ENCODE measurements at places on chromosomes 16 and 17.
A peak's percentile ranks its signal among the peaks of the same experiment; 100 is the strongest.

- no peak for DNase-seq
Observed at GRCh38 chr16:4005731-4006130, 110.5 kb downstream of the ADCY9 start.

- no peak for DNase-seq
Observed at GRCh38 chr16:11448796-11449416, 103.6 kb downstream of the RMI2 start.

- peak; percentile 40 for DNase-seq
Observed at GRCh38 chr16:57092786-57093411, 516 bp downstream of the CPNE2 start.

DNA sequence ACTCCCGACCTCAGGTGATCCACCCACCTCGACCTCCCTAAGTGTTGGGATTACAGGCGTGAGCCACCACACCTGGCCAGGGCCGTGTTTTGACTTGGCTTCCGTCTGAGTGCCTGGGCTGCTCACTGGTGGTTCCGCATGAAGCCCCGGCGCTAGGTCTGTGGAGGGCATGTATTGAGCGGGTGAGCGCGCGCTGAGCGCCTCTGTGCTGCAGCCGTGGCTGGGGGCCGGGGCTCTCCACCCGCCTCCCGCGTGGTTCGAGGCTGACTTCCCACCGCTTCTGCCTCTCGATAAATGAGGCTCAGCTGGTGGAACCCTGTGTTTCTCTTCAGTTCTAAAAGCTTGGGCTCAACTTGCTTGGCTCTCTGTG is 38.9 kb upstream of the ATP2A3 start:
- no peak for DNase-seq

- DNase-seq: no peak
Observed at GRCh38 chr16:64475627-64476351, 646.1 kb downstream of the CDH11 start.

DNA sequence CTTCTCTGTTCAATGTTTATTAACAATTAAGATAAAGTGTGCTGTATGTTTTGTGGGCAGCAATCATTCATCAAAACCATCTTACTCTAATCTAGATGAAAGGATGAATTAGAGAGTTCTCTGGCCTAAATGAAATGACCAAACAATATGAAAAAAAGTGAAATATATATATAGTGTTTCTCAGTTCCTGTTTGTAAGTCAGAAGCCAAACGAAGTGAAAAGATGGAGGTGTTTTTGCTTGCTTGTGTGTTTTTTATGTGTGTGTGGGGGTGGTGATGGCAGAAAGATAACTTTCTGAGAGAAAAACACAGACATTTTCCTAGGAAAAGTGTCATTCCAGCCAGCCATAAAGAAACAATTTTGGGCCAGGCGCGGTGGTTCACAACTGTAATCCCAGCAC is 138.6 kb downstream of the CDH8 start:
- no peak for DNase-seq

DNA sequence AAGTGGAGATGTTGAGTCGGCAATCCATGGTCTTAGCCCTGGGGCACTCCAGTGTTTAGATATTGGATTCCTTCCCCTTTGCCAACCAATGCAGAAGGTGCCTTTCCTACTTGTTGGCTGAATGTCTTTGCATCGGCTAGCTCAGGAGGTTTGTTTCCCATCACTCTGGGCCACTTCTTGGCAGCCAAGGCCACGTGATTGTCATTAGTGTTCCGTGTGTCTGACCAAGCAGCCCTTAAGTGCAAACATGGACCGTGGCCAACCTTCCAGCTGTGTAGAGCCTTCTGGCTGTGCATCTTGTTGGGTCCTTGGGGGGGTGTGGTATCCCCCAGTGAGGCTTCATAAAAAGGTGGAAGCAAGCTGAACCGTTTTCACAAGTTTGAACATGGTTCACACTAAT is 66.0 kb downstream of the GNAO1 start:
- peak; percentile 22 for DNase-seq

DNA sequence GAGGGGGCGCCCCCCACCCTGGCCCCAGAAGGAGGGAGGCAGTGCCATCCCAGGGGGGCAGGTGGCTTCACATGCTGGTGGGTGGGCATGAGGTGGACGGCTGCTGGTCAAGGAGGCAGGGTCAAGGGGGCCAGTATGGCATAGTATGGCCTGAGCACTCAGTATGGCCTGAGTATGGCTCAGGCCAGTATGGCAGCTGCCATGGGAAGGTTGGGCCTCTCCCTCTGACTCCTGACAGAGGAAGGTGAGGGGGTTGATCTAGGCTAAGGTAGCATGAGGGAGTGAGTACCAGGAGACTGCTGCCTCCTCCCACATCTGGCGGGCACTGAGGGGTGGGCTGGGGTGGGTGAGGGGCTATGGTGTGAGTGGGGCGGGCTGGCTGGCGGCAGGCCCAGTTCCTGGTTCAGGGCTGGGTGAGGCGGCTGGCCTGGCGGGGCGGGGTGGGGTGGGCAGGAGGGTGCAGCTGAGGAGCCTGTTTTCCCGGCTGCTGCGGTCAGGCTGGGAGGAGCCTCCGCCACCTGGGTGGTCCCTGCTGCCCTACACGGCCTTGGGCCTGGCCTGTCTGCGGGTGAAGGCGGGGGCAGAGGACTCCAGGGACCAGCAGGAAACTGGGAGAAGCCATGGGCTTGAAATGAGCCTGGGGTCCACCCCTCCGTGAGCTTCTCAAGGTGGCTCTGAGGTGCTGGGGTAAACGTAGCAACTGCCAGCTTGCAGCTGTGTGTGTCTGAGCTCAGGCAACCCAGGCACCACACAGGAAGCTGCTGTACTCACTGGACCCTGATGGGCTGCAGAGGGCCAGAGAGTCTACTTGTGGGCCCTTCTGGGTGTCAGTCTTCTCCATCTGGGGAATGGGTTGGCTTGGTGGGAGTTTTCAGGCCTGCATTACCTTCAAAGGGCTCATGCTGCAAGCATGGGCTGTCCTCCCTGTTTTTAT is 57.0 kb downstream of the RAI1 start:
- no peak for DNase-seq

DNA sequence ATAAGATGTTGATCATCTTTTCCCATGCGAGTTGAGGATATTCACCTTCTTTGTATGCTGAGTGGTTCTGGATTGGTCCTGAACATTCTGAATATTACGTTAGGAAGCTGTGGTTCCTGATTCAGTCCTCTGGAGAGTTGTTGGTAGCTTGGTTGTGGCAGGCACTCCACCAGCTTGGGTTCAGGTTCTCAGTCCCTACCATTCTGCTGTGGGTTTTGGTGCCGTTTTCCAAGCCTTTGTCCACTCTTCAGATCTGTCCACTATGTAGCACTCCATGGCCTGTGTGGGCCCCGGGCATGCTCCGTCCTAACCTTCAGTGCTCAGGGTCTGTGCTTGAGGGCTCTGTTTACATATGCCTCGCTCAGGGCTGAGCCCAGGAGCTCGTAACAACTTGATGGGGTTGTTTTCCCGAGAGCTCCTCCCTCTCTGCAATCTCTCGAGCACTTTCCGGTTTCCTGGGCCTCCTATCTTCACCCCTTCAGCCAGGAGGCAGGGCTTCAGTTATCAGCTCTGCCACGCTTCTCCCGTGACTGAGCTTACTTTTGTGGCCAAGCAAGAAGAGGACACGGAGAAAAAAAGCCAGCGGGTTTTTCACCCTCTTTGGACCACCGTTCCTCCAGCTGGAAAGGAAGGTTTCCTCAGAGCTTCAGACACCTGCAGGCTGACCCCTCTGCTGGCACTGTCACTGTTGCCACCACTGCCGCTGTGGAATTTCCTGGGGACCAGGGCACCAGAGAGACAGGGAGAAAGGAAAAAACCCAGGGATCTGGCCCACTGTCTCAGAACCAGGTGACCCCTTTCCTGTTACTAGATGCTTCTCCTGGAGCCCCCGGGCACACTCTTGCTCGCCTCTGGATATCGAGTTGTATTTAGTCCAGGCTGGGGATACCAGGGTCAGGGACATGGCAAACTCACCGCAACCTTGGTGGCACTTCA is 19.6 kb downstream of the KIAA0513 start:
- DNase-seq: no peak

DNA sequence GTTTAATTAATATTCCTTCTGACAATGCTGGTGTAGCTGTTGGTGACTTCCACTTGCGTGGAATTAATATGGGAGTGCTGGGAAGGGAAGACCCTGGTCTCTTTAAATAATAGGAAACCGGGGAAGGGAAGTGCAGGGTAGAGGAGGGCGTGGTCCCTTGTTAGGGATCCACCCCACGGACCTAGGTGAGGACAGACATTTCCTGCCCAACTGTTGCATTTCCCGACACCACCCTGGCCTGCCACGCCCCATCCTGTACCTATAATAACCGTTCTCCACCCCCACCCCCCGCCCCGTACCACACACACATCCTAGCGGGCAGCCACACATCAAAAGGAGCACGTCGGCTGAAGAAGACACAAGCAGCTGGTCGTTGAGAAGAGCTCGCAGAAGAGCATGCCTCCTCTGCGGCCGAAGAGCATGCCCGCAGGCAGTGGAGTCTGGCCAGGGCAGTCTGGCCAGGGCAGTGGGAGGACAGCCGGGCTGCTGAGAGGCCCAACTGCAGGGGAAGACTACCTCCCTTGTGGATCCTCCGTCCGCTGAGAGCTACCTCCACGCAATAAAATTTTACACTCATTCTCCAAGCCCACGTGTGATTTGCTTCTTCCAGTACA is 36.8 kb upstream of the MMD start:
- no peak for DNase-seq

GRCh38 chr16:4231886-4232285 is 10.0 kb downstream of the SRL start:
- no peak for DNase-seq

DNA sequence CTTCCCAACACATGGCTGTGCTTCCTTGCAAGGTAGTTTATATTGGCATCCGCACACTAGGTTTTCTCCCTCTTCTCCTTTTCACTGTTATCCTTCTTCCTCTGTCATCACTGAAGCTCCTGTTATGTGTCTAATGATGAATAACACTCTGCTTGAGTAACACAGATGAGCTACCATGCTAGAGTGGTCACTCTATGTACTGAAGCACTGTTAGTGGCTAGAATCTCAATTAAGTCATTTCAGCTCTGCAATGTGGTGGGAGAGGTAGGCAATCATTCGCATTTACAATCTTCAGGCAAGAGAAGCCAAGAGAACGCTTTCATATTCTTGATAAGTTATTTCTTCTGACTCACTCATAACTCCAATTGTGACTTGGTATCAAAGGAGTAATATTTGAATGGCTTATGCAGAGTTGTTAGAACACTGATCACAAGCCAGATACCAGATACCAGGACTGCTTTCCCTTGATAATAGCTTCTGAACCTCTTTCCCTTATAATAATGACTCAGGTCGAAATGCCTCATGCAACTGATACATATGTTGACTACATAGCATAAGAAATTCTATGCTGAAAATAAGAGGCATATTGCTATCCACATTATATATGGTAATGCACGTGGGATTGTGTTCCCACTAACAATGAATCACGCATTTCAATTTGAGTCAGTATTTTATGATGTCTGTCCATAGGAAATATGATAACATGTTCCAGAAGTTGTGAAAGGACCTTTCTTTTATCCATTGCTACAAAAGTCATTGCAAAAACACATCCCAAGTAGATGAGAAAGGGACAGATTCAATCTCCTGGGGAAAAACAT is 158.0 kb upstream of the HS3ST3A1 start:
- no peak for DNase-seq

GRCh38 chr16:8961811-8962390 is 1.8 kb downstream of the USP7 start:
- DNase-seq: no peak

DNA sequence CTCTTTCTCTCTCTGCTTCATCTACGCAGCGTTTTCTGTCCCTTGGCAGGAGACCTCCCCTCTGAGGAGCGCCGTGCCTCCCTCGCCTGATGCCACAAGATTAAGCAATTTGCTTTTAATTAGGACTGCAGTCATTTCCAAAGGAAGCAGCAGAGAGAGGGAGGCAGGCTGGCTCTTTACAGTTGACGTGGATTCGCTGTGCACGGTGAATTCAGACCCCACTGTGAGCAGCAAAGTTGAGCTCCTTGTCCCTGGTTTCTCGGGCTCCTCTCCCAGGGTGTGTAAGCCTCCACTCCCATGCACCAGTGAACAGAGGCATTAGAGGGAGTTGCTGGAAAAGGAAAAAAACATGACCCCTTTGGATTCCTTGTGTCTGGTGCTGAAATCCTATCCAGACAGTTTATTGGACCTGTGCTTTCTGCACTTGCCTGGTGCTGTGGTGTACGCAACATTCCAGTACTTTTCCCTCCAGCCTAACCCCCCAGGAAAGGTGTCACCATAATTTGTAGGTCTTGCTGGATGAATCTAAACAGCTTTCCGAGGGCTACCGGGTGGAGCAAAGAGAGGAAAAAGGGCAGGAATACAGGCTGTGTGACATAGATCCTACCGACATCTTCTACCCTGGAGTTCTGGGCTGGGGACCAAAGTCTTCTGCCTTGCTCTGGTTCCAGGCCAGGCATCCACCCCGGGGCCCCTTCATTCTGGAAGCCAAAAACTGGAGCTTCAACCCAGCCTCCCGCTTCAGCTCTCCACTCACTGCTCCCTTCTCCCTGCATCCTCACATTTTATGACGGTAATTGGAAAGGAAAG is 171.0 kb downstream of the MAF start:
- peak; percentile 53 for DNase-seq

GRCh38 chr17:58503866-58504265 is 10.6 kb downstream of the MTMR4 start:
- DNase-seq: no peak

DNA sequence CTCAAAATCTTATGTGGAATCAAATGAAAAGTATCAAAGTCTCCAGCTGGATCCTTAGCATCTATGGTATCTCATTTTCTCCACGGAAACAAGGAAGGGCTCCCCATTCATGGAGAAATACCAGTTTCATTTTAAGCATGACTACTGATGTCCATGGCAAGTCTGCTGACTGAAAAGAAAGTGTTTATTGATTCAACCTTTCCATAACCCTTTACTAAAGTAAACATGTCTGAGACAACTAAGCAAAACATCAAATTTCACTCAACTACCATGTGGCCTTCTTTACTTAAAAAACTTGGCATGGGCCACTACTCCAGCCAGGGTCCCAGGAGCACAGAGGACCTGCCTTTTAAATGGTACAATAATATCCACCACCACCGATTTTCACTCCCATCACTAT is 928.0 kb upstream of the SOX9 start:
- DNase-seq: no peak

DNA sequence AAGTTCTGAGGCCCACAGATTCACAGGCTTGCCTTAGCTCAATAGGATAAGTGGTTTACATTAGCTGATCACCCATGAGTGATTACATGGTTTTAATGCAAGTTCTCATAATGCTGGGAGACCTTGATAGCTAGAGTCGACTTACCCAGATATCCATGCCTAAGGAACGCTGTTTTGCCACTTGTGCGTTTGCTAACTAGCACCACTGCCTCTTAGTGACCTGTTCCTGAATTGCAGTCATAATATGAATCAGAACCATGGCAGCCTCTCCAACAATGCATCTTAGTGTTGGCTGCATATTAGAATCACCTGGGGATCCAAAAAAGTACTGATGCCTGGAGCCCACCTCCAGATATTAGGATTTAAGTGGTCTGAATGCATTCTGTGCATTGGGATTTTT is 251.1 kb upstream of the CDH5 start:
- DNase-seq: no peak

- DNase-seq: no peak
Observed at GRCh38 chr17:78197147-78197832, 10.1 kb downstream of the AFMID start.

GRCh38 chr17:47742319-47743181 is 9.5 kb downstream of the TBX21 start:
- no peak for DNase-seq
